SK-MEL-5 (cell line): ENCODE measurements at places on chromosomes 3 and 15. TPM values are rescaled to one million over a fixed set of nuclear protein-coding genes. Genes with fewer than 3 reads are reported as not detected.

TIPIN gene
- total RNA-seq: 23.3 and 24.0 TPM in 2 replicates

LXN gene
- total RNA-seq: 244 and 273 TPM in 2 replicates

C3orf33 gene
- 12.8 and 15.1 TPM in 2 replicates for total RNA-seq

SKIL gene
- total RNA-seq: 18.5 and 21.3 TPM in 2 replicates

DNA sequence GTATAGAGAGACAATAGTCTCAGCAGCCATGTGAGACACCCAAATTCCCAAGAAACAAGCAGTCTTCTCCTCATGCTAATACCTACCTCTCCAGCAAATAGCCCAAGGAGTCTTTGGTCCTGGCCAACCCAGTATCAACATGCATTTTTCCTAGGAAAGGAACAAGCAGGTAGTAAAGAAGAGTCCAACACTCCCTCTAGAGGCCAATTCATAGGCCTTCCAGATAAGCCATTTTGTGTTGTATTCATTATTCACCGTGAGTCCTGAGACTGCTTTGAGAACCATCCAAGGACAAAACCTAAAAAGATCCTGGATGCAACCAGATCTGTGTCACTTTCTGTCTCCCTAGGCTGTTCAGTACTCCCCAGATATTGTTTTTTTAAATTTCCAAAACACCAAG is 63.6 kb upstream of the SNTN start:
- DNase-seq: peak; percentile 16

SLC22A13 gene
- 0.34 TPM in 1 of 2 replicates, not detected in the other for total RNA-seq

- DNase-seq: peak; percentile 79
These were observed 116.3 kb downstream of the PDZRN3 start for GRCh38 chr3:73508330-73508954.

DNA sequence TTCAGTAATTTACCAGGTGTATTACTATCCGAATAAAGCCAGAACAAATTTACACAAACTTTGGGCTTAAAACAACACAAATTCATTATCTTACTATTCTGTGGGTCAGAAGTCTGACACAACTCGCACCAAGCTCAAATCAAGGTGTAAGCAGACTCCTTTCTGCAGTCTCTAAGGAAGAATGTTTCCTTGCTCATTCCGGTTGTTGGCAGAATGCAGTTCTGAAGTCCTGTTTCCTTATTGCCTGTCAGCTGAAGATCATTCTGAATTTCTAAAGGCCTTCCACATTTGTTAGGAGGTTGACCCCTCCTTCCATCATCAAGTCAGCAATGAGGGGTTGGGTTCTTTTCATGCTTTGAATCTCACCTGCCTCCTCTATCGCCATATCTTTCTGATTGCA is 183.2 kb downstream of the FHIT start:
- DNase-seq: no peak

GRCh38 chr3:181725830-181726229 is 14.1 kb downstream of the SOX2 start:
- DNase-seq: no peak

KAT2B gene
- 31.8 and 33.6 TPM in 2 replicates for total RNA-seq

- DNase-seq: peak; percentile 14
These were observed 42.3 kb downstream of the FGD5 start for GRCh38 chr3:14861031-14861430.

STAB1 gene
- not detected in 2 replicates for total RNA-seq

- no peak for DNase-seq
These were observed 60.1 kb downstream of the UACA start for GRCh38 chr15:70703096-70703878.

BOC gene
- total RNA-seq: 0.05 TPM in 1 of 2 replicates, not detected in the other

- DNase-seq: no peak
These were observed 492.2 kb upstream of the ROBO2 start for GRCh38 chr3:76547674-76548073.

DNA sequence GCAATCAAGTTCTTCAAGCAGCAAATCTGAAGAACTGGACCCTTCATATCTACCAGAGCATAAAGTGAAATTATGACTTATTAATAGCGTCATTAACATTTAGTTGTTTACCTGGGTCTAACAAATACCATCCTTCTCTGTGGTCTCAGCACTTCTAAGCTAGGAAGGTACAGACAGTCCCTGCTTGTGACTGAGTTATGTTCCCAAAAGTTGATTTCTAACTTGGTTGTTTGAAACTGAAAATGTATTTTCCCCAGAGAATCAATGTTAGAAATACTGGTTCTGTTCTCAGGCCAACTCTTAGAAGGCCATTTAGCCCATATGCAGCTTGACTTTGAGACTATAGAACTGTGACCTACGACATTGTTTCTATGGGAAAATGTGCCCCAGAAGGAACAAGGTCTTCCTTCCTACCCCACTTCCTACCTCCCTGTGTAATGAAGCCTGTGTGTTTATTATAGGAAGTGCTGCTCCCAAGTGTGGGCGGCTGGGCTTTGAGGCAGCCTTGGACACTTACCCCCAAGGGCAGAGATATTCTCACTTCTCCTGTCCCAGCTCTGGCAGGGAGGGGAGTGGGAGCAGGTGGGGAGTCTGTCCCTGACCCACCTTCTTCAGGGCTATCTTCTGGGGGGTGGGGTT is 12.2 kb upstream of the MAPK6 start:
- DNase-seq: no peak

GRCh38 chr3:15983232-15983631 is 185.5 kb upstream of the ANKRD28 start:
- peak; percentile 95 for DNase-seq
